ENCODE measurements at places on chromosomes 11 and 22. TPM values are rescaled to one million over a fixed set of nuclear protein-coding genes. Genes with fewer than 3 reads are reported as not detected.

DNA sequence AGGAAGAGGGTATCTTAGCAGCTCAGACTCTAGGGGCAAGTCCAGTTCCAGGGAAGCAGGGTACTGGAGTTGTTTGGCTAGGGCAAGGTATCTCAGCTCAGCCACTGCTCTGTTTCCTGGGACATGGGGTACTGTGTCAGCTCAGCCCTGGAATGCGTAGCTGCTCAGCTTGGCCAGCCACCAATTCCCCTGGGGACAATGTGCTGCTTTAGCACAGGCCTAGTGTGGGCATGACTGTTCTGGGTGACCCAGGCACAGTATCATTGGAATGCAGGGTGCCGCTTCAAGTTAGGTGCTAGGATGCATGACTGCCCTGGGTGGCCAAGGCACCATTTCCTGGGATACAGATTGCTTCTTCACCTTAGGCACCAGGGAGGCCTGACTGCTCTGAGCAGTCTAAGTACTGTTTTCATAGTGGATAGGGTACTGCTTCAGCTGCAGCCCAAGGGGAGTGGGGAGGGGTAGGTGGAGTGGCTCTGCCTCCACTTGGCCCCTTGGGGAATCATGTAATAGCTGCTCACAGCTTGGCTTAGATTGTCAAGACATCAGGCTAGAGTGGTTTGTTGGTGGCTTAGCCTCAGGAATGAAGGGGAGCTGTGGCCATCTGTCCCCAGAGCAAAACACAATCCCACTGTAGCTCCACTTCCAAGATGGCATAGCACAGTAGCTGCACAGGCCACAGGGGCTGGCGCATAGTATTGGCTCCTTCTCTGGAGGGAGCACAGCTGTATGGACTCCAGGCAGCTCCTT lies 36.0 kb downstream of the MADD start:
- DNase-seq = no peak

The FAM181B gene
- 0.27 TPM for total RNA-seq

The KRTAP5-10 gene
- total RNA-seq = 0.53 TPM

The OR52H1 gene
- 0.27 TPM for total RNA-seq

Measured in left colon (tissue), 2 donors.